ENCODE measurements at places on chromosomes 1 and 21.

DNA sequence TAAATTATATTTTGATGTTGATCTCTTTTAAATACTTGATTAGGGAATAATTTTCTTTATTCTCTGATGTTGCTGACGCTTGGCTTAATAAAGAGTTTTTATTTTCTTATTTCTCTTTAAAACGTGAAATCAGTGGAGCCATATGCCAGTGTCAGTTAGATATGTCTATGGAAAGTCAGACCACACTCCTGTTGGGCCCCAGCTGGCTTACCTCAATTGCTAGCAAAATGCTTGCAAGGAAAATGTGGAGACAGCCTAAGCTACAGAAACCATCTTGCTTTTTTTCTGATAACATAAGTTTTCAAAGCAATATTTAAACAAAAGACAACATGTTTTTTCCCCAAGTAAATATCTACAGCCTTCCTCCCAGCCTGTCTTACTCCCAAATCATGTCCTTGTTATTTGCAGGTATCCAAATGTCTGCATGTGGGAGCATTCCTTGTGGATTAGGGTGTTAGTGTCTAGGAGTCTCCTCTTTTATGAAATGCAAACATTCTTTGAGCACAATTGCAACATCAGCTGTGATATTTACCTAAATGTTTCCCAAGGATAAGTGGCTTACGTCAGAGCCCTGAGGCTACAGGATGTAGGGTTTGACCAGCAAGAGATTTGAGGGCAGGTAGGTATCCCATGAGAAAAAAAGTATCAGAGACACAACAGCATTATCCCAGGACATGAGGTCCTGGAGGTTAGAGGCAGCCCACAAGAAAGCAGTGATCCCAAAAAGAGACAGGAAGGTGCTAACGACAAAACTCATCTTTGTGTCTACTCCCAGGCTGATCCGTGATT is 117.2 kb upstream of the KCNJ15 start:
- DNase-seq: no peak

DNA sequence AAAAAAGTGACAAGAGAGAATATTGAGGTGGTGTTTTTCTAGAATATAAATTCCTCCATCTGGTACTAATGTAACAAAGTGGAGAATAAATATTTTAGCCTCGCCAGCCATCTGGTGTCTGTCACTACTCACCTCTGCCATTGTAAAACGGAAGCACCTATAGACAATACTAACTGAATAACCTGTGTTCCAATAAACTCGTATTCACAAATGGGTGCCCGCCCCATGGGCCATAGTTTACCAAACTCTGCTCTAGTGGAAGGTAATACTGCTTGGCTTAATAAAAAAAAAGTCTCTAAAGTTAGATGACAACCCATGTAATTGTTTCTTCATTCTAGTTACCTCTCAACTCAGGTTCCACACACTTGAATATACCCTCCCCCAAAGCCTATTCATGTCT is 8.1 kb downstream of the MIS18A start:
- no peak for DNase-seq

DNA sequence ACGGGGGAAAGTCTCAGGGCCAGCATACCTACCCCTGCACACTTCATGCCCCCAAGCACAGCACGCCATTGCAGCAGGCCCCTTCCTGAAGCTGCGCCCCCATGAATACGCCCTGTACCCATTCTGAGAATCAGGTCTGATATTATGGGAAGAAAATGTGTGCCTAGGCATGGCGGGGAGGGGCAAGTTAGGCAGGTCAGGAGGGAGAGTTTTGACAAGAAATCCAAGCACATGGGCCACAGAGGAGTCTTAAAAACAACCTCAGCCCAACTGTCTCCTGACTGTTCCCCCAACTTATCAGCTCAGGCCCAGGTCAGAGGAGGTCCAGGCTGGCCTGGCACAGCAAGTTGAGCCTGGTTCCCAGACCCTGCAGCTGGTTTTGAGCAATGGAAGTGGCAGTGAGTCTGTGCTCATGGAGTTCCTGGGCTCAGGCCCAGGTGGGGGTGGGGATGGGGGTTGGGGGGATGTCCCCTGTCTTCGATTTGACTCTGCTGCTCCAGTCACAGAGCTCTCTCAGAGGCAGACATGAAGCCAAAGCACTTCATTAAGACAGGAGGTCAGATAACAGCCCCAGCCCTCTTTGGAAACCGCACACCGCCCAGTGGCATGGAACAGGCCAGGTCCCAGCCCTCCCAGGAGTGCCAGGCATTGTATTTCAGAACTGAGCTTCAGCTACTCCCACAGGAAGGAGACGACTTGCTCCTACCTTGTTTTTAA is 20.6 kb upstream of the BCAR3 start:
- no peak for DNase-seq

DNA sequence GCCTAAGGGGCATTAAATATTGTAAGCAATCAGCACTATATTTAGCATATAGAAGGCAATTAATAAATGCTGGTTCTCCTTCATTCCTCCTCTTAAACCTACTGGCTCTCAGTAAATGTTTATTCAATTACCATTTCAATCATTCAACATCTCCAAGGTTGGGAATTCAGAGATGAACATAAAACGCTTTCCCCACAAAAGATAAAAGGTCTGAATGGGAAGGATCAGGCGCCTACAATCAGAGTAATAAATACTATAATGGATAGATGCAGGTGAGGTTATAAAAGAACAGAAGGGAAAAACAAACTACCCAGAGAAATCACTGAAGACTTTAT is 407 bp upstream of the KTI12 start:
- DNase-seq: no peak

DNA sequence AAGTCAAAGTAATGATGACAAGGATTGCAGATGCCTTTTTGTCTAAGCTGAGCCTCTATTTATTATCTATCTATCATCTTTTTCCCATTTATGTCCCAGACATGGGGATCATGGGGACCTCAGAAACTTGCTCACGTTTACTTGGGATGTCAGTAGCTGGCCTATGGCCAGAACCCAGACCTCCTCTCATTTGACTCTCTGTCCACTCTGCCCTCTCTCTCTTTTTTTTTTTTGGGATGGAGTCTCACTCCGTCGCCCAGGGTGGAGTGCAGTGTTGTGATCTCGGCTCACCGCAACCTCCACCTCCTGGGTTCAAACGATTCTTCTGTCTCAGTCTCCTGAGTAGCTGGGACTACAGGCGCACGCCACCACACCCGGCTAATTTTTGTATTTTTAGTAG is 3.7 kb upstream of the ID3 start:
- DNase-seq: no peak

DNA sequence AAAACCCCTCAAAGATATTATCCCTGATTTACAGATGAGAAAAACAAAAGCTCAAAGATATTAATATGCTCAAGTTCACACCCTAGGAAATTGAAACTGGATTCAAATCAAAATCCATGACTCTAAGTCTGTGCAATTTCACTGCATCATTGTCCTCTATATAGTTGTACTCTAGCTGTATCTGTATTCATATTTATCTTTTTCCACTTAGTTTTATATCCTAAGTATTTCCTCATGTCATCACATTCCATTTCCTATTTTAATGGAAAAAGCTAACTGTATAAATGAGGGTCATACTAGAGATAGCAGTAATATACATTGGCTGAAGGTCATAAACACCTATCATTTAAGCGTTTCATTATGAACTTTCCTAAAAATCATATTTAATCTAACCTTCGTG is 42.2 kb upstream of the RALGPS2 start:
- DNase-seq: no peak

DNA sequence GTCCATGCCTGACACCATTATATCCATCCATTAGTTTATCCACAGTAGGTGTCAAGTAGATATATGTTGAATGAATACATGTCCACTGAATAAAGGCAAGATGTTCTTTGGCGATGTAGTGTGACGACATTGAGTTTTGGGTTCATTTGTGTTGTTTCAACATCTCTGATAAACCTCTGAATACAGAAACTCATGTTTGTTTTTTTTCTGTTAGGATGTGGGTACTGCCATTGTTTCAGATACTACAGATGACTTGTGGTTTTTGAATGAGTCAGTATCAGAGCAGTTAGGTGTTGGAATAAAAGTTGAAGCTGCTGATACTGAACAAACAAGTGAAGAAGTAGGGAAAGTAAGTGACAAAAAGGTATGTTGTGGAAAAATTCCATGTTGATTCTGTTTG is 28.1 kb downstream of the MDM4 start:
- DNase-seq: no peak

DNA sequence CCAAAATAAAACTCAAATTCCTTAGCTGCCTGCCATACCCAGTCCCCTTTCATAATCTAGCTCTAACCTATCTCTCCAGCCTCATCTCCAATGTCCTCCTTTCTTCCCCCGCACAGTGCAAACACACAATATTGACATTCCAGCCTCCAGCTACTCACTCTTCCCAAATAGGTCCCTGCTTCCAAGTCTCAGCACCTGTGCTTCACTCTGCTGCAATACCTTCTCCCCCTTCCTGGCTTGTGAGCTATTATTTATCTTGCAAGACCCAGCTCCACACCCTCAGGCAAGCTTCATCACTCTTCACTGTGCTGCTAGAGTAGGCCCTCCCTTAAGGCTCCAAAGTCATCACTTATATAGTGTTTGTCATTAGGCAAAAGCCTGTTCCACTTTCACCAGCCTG is 9.7 kb downstream of the PLPP3 start:
- no peak for DNase-seq

GRCh38 chr1:204465546-204466415 is 28.8 kb downstream of the PIK3C2B start:
- DNase-seq: no peak

DNA sequence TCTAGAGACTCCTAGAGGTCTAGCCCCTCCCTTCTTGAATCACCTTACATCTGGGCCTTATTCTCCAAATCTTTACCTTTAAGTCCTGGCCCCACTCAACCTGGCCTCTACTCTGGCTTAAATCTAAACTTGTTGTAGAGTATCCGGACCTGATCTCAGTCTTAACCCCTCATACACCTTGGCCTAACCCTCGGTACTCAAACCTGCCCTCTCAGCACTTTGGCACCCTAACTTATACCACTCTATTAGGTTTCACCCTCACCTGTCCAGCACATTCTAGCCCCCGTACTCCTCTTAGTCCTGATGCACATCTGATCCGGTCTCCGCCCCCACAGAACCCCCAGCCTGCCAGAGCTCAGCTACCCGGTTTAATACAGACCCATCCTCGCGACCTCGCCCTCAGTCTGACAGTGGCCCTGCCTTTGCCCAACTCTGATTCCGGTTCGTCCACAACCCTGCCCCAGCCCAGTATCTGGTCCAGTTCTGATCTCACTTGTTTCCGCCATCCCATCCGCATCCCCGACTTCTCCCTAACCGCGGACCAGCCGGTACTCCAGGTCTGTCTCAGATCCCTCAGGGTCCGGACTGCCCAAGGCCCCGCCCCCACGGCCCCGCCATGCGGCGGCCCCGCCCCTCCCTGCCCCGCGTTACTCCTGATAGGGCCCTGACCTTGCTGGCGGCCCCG is 1.5 kb downstream of the TRIM62 start:
- peak; percentile 53 for DNase-seq

DNA sequence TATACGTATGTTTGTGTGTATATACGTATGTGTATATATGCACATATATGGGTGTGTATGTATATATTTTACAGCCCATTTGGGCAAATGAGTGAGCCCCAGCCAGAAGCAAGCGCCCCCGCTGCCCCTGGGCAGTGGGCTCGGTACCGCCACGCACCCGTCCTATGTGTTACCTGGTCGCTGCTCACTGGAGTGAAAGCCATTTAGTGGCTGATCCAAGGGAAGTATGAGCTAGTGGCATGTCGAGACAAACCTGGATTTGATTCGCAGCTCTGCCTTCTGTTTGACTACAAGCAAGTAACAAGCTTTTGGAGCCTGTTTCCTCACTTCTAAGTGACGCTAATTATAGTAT is 35.8 kb upstream of the JAK1 start:
- no peak for DNase-seq

DNA sequence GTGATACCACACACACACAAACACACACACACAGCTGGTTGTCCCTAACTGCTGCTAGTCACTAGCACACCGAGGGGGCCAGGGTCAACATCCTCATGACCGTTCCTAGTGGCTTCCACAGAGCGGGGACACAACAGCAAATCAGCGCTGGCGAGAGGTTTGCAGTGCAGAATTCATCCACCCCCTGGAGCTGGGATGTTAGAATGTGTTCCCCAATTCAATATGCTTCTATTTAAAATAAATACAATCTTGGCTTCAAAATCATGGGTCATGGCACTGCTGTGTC is 16.2 kb upstream of the C2CD2 start:
- DNase-seq: no peak

GRCh38 chr1:211259638-211260126 is 516 bp downstream of the RCOR3 start:
- DNase-seq: peak; percentile 37

DNA sequence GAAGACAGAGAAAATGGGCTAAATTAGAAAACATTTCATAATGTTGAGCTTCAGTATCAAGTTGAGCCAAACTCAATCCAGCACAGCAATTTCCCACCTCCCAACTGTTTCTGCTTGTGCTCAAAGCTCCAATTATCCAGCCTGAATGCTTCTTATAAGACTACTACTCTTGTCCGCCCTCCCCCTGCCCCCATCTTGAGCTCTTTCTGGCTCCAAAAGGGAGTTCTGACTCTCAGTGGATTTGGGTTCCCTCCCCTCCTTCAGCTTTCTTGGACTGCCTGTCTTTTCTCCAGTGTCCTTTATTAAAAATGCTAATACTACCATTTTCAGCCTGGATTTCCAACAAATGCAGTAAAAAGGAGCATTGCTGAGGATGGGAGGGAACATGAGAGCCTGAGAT is 174.8 kb downstream of the ASTN1 start:
- DNase-seq: no peak

DNA sequence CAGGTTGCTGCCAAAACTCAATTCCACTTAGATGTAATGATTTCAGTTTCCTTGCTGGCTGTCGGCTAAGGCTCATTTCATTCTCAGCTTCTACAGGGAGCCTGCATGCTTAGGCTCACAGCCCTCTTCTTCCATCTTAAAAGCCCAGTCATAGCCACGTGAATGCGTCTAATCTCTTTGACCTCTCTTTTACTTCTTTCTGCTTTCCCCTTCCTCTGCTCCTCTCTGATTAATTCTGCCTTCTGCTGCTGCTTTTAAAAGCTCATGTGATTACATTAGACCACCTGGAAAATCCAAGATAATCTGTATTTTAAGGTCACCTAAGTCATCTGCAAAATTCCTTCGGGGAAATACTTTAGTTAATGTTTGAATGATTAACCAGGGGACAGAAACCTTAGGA is 812.8 kb upstream of the BRINP3 start:
- no peak for DNase-seq

GRCh38 chr1:175265091-175265490 is 72.5 kb upstream of the KIAA0040 start:
- DNase-seq: no peak

DNA sequence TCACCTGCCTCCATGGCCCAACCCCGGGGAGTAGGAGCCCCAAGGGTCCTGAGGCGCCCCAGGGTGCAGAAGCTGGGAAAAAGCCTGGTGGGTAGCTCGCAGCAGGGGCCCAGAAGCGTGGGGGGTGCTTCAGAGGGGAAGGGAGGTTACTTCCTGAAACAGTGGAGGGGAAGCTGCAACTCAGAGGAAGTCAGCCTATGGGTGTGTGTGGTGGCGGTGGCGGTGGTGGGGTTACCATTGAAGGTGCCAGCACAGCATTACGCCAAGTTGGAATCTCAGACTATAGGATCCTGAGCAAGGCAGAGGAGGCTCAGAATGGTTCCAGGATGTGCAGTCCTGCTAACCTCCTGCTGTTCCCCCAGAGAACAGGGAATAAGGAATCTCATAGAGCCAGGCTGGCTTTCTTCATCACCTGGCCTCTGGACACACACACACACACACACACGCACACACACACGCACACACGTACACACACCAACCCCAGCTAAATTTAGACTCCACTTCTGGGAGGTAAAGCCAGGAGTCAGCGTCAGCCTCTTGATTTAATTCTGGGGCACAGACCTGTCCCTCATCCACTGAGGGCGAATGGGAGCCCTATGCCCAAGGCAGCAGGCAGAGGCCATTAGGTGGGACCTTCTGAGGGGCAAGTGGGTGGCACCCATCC is 1.3 kb downstream of the DENND4B start:
- no peak for DNase-seq

All from esophagus squamous epithelium (tissue), 5 donors.